Smooth muscle cell of the coronary artery (primary cell): ENCODE measurements at places on chromosomes 7 and 10. TPM values are rescaled to one million over a fixed set of nuclear protein-coding genes. Genes with fewer than 3 reads are reported as not detected.

SIRT1 gene
- total RNA-seq: 7.3 and 8.5 TPM in 2 replicates

IDI2 gene
- total RNA-seq: not detected in 2 replicates

VSTM4 gene
- total RNA-seq: 0.23 and 11.1 TPM in 2 replicates

KCNH2 gene
- 0.08 TPM in 1 of 2 replicates, not detected in the other for total RNA-seq

OGDHL gene
- total RNA-seq: 0.12 and 2.0 TPM in 2 replicates

CYP3A4 gene
- not detected in 2 replicates for total RNA-seq

LRIT1 gene
- not detected in 2 replicates for total RNA-seq

PTPRN2 gene
- 0.15 and 3.0 TPM in 2 replicates for total RNA-seq

NKX1-2 gene
- total RNA-seq: not detected in 2 replicates

LCOR gene
- total RNA-seq: 2.9 and 9.7 TPM in 2 replicates

CHN2 gene
- 1.2 and 2.2 TPM in 2 replicates for total RNA-seq

PLCE1 gene
- 1.3 and 2.3 TPM in 2 replicates for total RNA-seq
